Stimulated activated naive B cell treated with anti-CD40 and anti-IgM and Interleukin-4, amounts not matched to agents 10 μg/mL and 1 μg/mL and 100 μg/mL, for 72 hours (primary cell): ENCODE measurements at places on chromosomes 5 and 9.

- DNase-seq = no peak
These were observed 15.5 kb upstream of the SLC36A3 start for GRCh38 chr5:151318850-151319732.

DNA sequence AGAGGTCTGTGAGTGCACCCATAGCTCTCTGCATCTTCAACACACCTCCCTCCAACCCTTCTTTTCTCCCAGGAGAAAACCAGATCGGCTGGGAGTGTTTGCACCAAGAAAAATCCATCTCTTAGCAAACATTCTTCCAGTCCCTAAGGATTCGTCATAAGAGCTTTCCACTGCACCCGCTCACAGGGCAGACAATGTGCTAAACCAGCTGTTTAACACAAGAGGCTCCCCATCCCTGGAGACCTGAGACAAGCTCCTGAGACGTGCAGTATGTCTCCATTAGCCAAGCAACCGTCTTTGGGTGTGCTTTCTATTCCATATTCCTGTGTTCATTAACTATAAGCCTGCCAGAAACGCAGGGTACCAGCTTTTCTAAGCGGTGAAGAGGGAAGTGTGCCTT lies 93.6 kb upstream of the ZNF462 start:
- DNase-seq = no peak

GRCh38 chr5:88824892-88825583 lies 57.9 kb downstream of the MEF2C start:
- DNase-seq = no peak

DNA sequence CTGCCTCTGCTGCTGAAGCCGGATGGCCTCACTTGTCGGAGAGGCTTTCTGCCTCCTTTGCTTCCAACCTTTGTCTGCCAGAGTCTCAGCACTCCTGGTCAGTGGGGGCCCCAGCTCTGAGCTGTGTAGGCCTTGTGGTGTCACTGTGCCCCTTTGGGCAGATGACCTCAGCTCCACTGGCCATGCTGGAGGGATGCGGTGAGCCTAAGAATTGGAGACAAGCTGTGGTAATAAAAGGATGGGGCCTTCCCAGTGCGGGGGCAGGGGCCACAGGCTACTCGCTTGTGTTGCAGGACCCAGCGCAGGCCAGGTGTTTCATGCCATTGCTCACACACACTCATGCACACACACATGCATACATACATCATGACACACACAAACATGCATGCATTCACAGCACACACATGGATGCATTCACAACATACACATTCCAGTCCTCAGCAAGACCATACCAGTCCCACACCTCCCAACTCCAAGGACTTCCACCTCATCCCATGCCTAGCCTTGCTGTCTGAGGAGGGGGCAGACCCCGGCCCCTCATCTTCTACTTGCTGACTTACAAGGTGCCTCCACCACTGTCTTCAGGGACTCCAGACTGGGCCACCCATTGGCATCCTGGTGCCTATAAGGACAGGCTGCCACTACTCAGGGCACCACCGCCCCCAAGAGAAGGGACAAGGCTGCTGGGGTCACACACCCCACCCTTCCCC lies 237.7 kb downstream of the SYK start:
- no peak for DNase-seq

GRCh38 chr5:8376478-8376877 lies 507.5 kb downstream of the MTRR start:
- no peak for DNase-seq

GRCh38 chr9:112288029-112288428 lies 45.4 kb downstream of the PTBP3 start:
- DNase-seq = no peak

- no peak for DNase-seq
These were observed 46.3 kb downstream of the STC2 start for GRCh38 chr5:173281910-173282309.

DNA sequence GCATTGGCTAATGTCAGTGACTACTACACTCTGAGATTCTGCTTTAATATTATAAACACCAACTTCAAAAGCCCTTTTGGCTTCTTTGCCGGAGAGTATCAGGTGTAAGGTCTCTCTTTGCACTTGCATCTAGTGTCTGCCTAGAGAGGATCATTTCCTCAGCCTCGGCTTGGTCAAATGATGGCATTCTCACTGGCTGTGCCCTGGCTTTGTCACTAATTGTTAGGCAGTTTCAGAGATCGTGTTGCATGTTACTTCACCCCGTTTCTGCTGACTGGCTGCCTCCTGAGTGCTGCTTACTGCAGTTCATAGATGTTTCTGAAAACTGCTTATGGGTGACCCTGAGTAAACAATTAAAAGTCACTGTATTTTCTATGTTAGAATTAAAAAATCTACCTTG lies 48.8 kb downstream of the SLC1A3 start:
- DNase-seq = no peak

GRCh38 chr5:117947121-117947520 lies 1041.2 kb downstream of the DTWD2 start:
- no peak for DNase-seq

- DNase-seq = no peak
These were observed 79.1 kb upstream of the LMX1B start for GRCh38 chr9:126534431-126535186.

DNA sequence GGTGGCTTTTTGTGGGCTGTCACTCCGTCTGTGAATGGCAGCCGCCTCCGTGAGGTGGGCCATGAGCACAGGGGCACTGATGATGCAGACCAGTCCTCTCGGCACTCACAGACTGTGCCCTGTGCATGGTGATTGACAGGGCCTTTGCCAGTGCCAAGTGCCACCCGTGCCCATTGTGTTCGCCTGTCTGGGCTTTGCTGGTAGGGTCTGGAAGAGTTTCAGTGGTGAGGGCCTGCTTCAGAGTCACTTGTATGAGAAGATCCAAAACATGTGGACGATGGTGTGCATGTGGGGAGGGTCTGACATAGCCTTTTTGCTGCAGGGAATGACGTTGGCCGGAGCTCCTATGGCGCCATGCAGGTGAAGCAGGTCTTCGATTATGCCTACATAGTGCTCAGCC lies 34.9 kb downstream of the TENT4A start:
- DNase-seq = no peak

GRCh38 chr9:135847833-135848232 lies 59.5 kb downstream of the CAMSAP1 start:
- DNase-seq = no peak

- DNase-seq = no peak
These were observed 548.5 kb upstream of the GRAMD2B start for GRCh38 chr5:125874717-125875116.

DNA sequence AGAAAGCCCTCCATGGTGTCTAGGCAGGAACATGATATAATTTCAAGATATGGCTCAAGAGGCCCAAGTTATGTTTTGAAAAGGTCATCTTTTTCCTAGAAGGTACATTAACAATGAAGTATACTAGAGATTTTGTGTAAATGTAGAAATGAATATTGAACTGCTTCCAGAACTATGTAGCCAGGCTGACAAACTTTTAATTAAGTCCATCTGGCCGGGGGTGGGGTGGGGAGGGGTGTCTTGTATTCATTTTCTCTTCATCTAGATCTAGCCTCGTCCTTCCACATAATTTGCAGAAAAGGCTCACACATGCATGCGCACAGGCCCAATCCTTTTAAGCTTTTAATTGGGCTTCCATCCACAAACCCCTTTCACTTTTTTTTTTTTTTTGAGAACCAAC lies 323.3 kb downstream of the ARL15 start:
- no peak for DNase-seq

- peak; percentile 36 for DNase-seq
These were observed 40.0 kb upstream of the CDK5RAP2 start for GRCh38 chr9:120619751-120620655.
